Skeletal muscle cell (primary cell): ENCODE measurements at places on chromosomes 7 and 10.

GRCh38 chr7:94632338-94633013, 23.5 kb downstream of the SGCE start:
- peak; percentile 69 for DNase-seq

DNA sequence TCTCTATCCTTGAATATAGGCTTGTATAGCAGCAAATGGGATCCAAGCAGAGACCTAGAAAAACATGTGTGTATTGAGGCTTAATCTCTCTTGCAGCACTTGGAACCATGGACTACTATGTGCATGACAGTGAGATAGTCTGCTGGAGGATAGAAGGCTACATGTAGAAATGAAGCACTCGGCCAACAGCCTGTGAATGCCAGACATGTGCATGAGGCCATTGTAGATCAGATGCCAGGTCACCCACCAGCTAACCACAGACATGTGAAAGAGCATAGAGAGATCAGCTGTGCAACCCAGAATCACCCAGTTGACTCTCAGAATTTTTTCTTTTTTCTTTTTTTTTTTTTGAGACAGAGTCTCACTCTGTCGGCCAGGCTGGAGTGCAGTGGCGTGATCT, 90.9 kb downstream of the NT5C2 start:
- peak; percentile 7 for DNase-seq

DNA sequence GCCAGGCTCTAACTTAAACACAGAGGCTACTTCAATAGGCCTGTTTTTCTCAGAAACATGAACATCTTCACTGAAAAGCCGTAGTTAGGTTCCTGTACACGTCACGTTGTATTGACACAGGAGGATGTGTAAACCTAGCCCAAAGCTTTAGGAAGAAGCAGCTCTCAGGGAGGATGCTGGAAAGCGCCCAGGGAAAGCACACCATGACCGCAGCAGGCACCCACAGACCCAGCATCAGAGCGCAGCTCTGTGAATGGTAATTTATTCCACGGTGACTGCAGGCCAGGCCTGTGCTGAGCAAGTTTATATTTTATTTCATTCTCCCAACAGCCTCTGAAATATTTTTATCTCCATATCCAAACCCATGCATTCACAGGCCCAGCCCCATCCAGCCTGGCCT, 51.1 kb downstream of the ASB13 start:
- no peak for DNase-seq

- DNase-seq: no peak
Observed at GRCh38 chr7:145050415-145050814, 214.6 kb upstream of the TPK1 start.

- no peak for DNase-seq
Observed at GRCh38 chr10:14200698-14201544, 129.8 kb downstream of the FRMD4A start.

- no peak for DNase-seq
Observed at GRCh38 chr10:1631282-1631681, 106.0 kb downstream of the ADARB2 start.

- DNase-seq: no peak
Observed at GRCh38 chr7:139566736-139567646, 43.5 kb downstream of the CLEC2L start.

- DNase-seq: no peak
Observed at GRCh38 chr10:59011972-59012632, 164.3 kb upstream of the PHYHIPL start.

- DNase-seq: no peak
Observed at GRCh38 chr10:51079766-51080165, 5.5 kb downstream of the PRKG1 start.

GRCh38 chr10:52965938-52966401, 193.4 kb upstream of the MBL2 start:
- DNase-seq: no peak

DNA sequence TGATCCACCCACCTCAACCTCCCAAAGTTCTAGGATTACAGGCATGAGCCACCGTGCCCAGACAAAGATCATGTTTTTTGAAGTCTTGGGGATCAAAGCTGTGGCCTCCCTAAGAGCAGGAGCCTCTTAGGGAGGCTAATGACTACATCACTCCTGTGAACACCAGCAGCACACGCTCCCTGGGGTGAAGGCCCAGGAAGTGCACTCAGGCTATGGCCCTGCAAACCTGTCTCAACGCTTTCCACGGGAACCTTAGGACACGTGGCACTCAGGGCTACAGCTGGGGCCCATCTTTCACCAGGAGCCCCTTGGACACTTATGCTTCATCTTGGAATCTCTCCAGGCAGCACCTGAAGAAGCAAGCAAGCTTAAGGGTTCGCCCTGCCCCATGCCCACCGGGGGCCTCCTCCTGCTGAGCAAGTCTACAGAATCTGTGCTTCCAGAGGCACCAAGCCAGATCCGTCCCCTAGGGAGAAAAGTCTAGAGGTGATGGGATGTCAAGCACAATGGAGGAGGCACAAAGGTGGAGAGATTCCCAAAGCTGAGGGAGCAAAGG, 18.4 kb downstream of the VSTM4 start:
- no peak for DNase-seq

DNA sequence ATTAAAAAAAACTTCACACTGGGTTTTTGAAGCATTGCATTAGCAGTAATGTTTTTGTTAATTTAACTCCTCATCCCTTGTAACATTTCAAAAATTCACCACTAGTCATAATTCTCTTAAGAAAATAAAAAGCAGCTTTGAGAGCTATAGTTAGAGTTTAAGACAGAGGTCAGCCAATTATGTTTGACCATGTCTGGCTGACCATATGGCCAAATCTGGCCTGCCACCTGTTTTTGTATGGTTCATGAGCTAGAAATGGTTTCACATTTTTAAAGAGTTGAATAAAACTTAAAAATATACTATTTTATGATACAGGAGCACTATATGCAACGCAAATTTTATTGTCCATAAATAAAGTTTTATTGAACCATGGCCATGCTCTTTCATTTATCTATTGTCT, 73.0 kb upstream of the LRRTM3 start:
- no peak for DNase-seq

GRCh38 chr10:80278480-80278879, 11.0 kb downstream of the MAT1A start:
- DNase-seq: no peak

GRCh38 chr10:46224414-46224682, 62.4 kb upstream of the ANTXRL start:
- no peak for DNase-seq

GRCh38 chr10:91220954-91221675, 652 bp downstream of the PCGF5 start:
- no peak for DNase-seq

GRCh38 chr10:10623958-10624566, 393.6 kb upstream of the CELF2 start:
- DNase-seq: no peak

DNA sequence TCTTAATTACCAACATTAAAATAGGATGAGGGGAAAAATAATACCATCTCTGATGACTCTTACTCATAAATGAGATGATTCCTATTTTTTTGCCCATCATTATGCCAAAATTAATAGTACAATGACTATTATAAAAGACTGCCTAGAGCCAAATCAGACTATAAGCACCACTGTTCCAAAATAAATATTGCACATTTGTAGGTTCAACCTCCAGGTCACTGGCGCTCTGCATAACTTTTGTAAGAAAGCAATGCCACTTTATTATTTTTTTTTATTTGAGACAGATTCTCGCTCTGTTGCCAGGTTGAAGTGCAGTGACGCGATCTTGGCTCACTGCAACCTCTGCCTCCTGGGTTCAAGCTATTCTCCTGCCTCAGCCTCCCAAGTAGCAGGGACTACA, 142.5 kb upstream of the SP8 start:
- no peak for DNase-seq

- no peak for DNase-seq
Observed at GRCh38 chr10:30463944-30464451, 30.0 kb downstream of the MAP3K8 start.

DNA sequence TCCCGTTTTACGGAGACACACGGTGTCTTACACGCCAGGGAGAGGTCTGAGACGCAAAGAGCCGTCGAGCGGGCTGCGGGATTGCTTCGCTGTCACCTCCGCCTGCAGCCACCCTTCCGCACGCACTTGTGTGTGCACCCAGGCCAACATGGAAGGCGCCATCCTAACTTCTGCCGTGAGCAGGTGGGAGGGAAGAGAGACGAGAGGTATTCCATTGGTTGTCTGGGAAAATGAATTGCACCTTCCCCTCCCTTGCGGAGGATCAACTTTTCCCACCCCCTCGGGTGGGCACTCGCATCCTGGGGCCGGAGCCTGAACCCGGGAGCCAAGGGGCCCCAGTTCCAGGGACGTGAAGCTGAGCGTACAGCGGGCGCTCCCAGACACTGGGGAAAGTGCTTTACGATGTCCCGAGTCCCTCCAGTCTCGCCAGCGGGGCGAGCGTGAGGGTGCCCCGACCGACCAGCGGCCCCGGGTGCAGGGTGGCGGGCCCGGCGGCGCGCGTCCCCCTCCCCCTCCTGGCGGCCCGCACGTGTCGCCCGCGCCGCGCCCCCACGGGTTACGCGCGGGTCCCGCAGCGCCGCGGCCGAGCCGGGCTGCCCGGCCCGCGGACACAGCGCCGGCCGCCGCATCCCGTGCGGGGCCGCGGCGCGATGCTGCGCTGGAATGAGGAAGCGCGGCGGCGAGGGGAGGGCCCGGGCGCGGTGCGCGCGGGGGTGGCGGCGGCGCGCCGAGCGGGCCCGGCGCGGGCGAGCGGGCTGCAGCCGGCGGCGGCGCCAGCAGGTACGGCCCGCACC, 984 bp upstream of the IKZF1 start:
- DNase-seq: no peak

DNA sequence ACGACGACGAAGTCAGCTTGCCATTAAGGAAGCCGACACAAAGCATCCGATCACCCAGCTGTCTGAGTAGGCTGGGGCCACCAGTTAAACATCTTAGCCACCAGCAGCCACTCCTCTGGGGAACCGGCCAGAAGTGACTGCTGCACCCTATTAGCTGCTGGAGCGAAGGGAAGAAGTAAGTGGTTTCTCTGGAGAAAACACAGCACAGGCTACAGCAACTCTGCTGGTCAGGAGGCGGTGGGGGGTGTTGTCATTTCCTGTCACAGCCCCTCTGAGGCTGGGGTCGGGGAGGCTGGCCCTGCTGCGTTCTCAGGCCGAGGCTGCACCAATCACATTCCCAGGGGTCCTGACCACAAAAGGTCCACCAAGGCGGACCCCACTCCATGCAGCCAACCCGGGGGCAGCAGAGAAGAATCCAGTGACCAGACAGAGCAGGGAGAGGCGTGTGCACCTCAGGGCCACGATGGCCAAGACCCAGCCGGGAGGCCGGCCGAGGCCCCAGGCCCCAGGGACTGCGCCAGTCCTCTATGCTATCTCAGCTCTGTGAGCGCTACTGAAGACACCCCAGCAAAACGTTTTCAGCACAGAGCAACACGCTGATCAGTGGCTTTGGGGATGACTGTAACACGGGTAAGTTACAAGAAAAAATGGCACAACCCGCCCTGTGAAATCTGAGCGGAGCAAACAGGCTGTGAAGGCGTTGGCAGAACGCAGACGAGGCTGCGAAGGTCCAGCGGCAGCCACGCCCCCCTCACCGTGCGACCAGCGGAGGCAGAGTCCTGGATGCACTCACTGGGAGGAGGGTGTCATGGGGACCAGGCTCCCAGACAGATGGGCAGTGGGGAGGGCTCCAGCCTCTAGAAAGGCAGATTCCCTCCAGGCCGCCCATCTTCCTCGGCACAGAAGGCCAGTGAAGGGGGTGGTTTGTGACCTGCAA, 24.8 kb downstream of the STK32C start:
- no peak for DNase-seq

- DNase-seq: no peak
Observed at GRCh38 chr10:123783296-123783695, 108.3 kb downstream of the CPXM2 start.

DNA sequence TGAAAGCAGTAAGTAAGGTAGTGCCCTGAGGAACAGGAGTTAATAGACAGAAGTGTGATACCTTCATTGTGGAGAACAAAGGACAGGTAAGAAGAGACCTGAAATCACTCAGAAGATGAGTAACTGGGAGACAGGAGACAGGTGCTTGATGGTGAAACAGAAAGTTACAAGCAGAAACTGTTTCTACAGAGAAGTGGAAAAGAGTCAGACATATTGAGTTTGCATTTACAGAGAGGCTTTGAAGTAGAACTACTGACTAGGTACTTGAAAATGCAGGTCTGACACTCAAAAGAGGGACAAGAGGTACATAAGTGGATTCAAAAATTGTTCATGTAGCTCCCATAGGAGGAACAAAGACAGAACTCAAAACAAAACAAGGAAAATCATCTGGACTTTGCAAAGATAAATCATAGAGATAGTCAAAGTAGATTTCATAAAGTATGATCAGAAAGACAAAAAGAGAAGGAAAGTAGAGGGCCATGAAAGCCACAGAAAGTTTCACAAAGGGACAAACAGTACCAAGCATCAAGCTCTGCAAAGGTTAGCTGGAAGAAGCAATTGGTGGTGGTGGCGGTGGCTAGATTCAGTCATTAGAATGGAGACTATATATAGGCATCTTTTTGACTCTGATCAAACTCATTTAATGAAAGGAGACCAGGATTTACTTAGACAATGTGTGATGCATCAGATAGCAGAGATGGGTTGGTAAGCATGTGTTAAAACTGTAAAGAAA, 198.4 kb downstream of the PCLO start:
- DNase-seq: no peak

DNA sequence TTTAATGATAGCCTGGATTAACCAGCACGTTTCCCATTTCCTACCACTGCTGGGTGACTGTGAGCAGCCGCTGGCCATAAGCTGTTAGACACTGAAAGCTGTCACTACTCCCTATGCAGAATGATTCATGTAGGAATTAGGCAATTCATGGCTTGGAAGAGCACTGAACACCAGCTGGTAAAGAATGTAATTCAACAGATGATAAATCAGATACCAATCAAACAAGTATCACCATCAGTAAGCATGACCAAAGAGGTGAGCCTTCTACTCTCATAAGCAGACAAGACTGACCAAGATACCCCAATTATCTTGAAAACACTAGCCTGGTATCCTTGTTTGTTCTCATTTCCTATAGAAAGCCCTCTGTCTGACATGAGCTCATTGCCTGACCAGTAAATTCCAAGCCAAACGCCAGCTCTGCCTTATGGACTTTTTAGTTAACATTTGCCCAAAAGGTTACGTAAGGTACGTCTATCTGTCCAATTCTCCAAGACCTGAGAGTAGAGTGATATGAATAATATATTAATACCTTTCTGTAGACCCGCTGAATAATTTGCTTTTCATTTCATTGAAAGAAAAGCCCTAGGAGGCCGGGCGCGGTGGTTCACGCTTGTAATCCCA, 127.7 kb downstream of the ELMO1 start:
- no peak for DNase-seq

DNA sequence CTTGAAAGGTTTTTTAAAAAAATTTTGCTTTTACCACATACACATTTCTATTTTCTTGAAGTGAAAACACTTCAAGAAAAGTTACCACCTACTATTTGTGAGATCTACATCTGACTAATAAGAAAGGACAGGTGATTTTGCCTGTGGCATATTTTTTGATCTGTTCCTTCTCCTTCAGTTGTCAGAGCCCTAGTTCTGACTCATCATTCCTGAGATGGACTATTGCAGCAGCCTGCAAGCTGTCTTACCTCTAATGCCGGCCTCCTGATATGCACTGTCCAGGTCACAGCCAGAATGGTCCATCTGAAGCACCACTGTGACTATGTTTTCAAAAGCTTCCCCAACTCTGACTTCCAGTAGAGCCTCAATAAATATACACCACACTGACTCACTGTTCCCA, 28.2 kb upstream of the ANK3 start:
- DNase-seq: no peak
